ENCODE measurements at places on chromosomes 1 and 21.

DNA sequence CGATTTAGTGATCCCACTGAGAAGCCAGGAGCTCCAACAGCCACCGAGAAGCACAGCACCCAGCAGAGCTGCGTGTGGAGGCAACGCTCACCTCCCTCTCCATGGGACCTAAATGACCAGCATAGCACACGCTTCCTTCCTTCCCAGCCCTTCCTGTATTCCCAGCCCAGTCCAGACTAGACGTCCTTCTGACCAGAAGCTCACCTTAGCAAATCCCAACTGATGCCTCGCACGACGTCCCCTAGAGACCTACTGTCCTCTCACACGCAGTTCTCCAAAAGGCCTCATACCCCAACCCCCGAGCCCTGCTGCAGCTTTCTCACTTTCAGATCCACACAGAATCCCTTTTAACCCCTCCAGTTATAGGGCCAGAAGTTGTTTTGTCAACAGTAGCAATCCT, 132.4 kb downstream of the SLC45A1 start:
- no peak for DNase-seq

GRCh38 chr1:244652623-244653438, at the start of gene DESI2:
DESI2 (plus strand) TSS chr1:244653126; CDS start chr1:244653314, 188 bp downstream.
- DNase-seq, result peak; percentile 99

GRCh38 chr1:173210283-173210682, 3.2 kb upstream of the TNFSF4 start:
- DNase-seq, result no peak

DNA sequence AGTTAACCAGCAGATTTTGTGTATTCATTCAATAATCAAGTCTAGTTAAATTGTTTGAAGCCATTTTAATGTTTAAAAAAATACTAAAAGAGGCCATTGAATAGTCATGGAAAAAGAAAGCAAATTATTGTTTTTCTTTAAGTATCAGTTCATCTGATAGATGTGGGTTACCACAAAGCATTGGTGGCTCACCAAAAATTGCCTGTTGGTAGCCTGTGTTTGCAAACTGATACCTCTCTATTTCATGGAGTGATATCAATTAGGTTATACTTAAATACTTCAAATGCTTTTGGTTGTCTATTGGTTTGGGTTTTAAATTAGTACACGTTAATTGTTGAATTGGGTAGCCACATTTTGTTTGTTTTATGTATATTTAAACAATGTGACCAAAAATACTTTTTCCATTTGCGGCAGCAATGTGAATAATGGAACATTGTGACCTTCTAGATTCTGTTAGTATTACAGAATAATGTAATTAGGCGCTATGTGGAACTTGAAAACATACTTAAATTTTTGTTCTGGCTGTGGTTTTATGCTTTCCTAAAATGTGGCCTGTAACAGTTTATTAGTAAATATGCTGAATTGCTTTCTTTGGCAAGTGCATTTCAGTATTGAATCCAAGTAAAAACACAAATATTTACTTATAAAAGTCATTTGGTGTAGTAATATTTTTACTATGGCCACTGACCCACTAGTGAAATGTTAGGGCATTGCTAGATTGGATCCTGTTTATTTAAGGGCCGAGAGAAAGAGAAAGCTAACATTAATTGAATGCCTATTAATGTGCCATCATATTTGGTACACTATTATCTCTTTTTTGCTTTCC, 37.1 kb upstream of the NBL1 start:
- DNase-seq, result no peak

- no peak for DNase-seq
These were observed 8.2 kb upstream of the MTFR1L start for GRCh38 chr1:25811384-25812082.

- DNase-seq, result no peak
These were observed 65.4 kb upstream of the STUM start for GRCh38 chr1:226482975-226483700.

GRCh38 chr1:218361298-218362065, 16.3 kb downstream of the TGFB2 start:
- no peak for DNase-seq

GRCh38 chr1:30416221-30416820, 307.1 kb downstream of the MATN1 start:
- DNase-seq, result no peak

GRCh38 chr21:14737284-14737691, 191.2 kb upstream of the SAMSN1 start:
- peak; percentile 59 for DNase-seq

DNA sequence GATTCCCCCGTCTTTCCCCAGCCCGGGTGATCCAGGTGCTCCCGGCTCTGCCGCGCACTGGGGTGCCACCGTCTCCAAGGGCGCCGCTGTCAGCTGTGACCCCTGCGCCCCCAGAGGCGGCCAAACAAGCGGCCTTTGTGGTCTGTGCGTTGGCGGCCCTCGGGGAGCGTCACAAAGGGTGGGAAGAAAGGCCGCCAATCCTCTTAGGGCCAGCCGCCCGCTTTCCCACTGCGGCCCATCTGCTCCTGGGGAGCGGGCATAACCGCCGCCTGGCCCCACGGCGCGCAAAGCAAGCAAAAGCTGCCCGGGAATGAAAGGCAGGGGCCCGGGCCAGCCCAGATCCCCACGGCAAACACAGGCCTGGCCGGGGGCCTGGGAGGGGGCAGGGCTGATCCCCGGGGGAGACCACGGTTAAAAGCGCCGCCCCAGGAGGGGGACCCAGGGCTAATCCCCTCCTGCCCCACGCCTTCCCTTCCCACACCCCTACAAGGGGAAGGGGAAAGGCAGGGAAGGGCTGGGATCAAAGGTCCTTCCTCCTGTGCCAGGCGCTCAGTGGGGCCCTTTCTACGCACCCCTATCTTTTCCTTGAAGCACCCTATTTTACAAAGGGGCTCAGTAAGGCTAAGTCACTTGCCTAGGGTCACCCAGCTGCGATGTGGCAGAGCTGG, 24.0 kb downstream of the C1QB start:
- no peak for DNase-seq

- peak; percentile 89 for DNase-seq
These were observed 40.8 kb downstream of the DSTYK start for GRCh38 chr1:205170532-205171269.

GRCh38 chr1:67897270-67897949, 64.1 kb upstream of the GNG12 start:
- peak; percentile 7 for DNase-seq

DNA sequence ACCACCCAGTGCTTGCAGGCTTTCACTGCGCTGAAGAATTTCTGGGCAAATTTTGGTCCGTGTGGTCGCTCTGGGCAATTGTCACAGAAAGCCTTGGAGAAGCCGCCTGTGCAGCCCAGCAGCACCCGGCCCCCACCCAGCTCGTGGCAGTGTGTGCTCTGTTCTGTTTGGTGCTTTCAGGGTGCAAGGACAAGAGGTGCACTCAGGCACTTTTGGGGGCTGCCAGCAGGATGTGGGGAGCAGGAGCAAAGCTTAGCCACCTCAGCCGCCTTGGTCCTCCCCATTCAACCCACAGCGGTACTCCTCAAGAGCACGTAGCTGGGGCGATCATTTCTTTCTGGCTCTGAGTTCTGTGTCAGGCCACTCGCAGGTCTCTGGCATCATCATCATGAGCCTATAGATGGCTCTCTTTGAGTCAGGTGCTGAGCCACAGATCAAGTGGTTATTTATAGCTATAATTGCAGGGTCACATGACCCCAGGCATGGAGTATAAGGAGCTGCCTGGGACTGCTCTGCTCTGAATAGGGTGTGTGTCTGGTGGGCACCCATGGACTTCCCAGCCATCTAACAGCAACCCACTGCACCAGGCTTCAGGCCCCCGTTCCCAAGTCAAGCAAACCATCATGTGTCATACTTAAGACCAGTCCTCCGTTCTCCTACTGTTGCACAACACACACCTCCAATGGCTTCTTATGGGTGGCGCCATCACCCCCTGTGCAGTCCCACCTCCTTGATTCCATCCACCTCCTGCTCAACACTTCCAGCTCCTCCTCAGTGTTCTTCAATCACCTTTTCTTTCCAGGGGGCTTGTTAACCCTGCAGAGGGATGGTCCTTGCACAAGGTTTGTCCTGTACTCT, 18.1 kb upstream of the TENT5C start:
- no peak for DNase-seq

- DNase-seq, result no peak
These were observed 67.5 kb downstream of the TMEM53 start for GRCh38 chr1:44606701-44607281.

GRCh38 chr1:46747683-46748288, 28.9 kb upstream of the EFCAB14 start:
- DNase-seq, result peak; percentile 9

DNA sequence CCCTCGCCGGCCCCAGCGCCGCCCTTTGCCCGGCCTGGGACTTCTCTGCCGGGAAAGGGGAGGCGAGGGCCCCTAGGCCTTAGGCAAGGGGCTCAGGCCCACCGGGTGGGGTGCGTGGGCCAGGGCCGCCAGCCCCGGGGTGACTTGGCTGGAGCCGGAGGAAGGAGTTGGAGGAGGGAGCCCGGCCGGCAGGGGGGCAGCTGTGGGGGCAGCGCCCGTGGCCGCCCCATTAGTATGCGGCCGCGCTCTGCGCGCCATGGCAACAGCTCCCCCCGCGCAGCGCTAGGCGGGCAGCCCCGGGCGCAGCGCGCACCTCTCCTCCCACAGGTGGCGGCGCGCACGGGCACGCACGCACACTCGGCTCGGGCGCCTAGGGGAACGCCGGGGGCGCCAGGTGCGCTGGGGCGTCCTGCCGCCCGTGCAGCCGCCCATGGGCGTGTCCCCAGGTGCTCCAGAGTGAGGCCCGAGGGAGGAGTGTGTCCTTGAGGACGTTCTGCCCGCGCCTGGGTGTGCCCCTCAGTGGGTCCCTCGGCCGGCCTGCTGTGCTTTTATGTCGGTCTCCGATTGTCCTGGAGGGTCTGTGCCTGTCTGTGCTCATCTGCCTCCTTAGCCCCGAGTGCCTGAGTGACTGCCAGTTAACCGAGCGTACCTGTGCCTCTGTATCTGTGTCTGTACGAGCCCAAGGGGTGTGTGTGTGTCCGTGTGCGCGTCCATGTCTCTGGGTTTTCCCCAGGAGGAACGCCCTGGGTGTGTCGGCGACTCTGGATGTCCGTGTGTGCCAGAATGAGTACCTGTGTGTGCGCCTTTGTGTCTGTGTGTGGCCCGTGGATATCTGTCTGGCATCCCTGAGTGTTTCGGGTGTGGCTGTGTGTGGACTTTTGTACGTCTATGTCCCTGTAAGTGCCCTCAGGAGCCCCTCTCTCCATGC, 38.2 kb upstream of the WASF2 start:
- no peak for DNase-seq

DNA sequence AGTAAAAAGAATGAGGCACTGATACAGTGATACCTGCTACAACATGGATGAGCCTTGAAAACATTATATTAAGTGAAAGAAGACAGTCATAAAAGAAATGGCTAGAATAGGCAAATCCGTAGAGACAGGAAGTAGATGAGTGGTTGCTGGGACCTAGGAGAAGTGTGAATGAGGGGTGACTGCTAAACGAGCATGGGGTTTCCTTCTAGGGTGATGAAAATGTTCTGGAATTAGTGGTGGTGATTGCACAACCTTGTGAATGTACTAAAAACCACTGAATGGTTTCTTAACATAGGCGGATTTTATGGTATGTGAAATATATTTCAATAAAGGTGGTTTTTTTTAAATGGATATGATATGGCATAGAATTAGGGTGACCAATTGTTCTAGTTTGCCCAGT, 12.6 kb upstream of the SERINC2 start:
- no peak for DNase-seq

GRCh38 chr1:106517224-106517623, 539.2 kb upstream of the PRMT6 start:
- DNase-seq, result no peak

- no peak for DNase-seq
These were observed 21.4 kb downstream of the XKR8 start for GRCh38 chr1:27981145-27981544.

DNA sequence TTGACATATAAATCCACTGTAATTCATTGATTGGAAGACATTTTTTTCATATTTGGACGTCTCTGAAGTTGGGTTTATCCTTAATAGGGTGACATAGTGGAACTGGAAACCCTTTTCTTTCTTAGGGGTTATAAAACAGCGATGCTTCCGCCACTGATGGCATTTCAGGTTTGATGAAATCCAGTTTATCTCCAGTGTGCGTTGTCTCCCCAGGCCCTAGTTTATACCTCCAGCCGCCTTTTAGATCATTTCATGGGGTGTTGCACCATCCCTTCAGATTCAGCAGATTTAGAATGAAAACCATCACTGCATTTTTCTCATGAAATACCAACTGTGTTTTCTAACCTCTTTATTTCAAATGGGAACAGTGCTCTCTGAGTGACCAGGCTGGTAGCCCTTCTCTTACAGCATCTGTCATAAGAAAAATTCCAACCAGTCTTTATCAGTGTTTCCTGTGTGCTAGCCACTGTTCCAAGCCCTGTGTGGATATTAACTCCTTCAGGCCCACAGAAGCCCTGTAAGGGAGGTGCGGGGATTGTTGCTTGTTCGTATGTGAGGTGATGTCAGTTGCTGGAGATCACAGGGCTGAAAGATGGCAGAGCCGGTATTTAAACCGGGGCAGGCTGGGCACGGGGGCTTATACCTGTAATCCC, 19.0 kb downstream of the H6PD start:
- no peak for DNase-seq

- DNase-seq, result no peak
These were observed 107.8 kb downstream of the LAMC2 start for GRCh38 chr1:183293876-183294275.

- no peak for DNase-seq
These were observed 79.3 kb upstream of the DIRAS3 start for GRCh38 chr1:68129536-68130250.

DNA sequence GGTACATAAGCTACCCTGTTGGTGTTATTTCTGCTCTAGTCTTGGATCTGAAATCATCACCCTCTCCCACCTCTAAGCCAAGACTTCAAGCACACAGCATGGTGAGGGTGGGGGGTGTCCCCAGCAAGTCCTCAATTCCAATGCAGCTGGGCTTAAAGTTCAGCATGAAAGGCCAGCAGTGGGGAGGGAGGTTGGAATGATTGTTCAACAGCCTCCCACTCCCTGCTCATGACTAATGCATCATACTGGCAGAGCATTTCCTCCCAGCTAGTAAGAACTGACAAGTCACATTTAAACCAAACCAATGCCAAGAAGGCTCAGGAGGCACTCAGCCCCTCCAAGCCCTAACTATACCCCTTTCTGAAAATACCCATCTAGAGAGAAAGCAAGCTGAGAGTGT, 50.1 kb downstream of the TIAM1 start:
- no peak for DNase-seq

GRCh38 chr21:38993561-38993960, 187.8 kb downstream of the ETS2 start:
- DNase-seq, result no peak

DNA sequence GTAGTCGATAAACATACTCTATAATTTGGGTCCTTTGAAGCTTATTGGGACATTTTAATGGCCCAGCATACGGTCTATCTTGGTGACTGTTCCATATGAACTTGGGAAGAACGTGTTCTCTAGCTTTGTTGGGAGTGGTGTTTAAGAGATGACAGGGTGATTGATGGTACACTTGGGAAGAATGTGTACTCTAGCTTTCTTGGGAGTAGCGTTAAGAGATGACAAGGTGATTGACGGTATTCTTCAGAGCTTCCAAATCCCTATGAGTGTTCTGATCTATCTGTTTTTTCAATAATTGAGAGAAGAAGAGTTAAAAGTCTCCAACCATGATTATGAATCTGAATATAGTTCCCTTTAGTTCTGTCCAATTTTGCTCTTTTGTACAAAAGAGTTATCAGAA, 9.4 kb downstream of the NPHP4 start:
- no peak for DNase-seq
